ENCODE measurements at places on chromosomes 16 and 17. TPM values are rescaled to one million over a fixed set of nuclear protein-coding genes. Genes with fewer than 3 reads are reported as not detected.

Gene ZG16B
- total RNA-seq, result 0.46 TPM

Gene PAQR4
- total RNA-seq, result 14.4 TPM

Gene RNF167
- total RNA-seq, result 122 TPM

Gene MT1X
- total RNA-seq, result 28.3 TPM

Gene RRAD
- 0.76 TPM for total RNA-seq

Gene NHLRC4
- not detected for total RNA-seq

Gene TNFSF12
- total RNA-seq, result 32.2 TPM

Gene TBC1D3D
- total RNA-seq, result 0.36 TPM

Gene NEUROD2
- not detected for total RNA-seq

Gene MYL11
- 1.2 TPM for total RNA-seq
